ENCODE measurements at places on chromosomes 12 and 14. TPM values are rescaled to one million over a fixed set of nuclear protein-coding genes. Genes with fewer than 3 reads are reported as not detected.

GRCh38 chr14:92922883-92923743 lies at the start of gene CHGA:
TSS of gene CHGA (plus strand) at chr14:92923150. CDS start at chr14:92923360, 210 bp downstream.
- H3K36me3 ChIP-seq: peaks cover 8% of the 10 kb centered on the region
- no peak within 1 kb of the TSS for H3K27ac ChIP-seq
- H3K27me3 ChIP-seq: peaks cover 48% of the 10 kb centered on the region

- H3K4me1 ChIP-seq: peaks cover 57% of the 10 kb centered on the region
- DNase-seq: no peak
- H3K4me3 ChIP-seq: no peak overlapping the region
- no peaks in the 10 kb centered on the region for H3K36me3 ChIP-seq
Observed at GRCh38 chr14:68817506-68818212, 24.8 kb upstream of the ZFP36L1 start.

Gene RNASE3
- polyA plus RNA-seq: not detected

Gene LMO3
- not detected for polyA plus RNA-seq

DNA sequence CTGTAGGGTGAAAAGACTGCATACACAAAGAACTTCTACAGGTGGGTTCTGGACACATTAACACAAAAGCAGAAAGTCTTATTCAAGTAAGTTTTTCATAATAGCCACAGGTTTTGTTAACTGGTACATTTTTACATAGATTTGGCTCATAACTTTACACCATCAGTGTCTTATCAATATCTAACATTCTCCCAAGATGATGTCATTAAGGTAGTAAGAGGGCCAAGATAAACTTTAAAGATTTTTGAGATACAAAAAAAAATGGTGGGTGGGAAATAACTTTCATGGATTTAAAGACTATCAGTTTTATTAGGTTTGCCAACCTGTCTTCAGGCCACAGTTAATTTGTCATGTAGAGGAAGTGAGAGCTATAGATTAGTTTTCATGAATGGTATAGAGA lies 1.7 kb downstream of the SUPT16H start:
- H3K27me3 ChIP-seq: no peaks in the 10 kb centered on the region
- peak overlapping the region; percentile 70 for H3K27ac ChIP-seq
- H3K4me1 ChIP-seq: peaks cover 49% of the 10 kb centered on the region

DNA sequence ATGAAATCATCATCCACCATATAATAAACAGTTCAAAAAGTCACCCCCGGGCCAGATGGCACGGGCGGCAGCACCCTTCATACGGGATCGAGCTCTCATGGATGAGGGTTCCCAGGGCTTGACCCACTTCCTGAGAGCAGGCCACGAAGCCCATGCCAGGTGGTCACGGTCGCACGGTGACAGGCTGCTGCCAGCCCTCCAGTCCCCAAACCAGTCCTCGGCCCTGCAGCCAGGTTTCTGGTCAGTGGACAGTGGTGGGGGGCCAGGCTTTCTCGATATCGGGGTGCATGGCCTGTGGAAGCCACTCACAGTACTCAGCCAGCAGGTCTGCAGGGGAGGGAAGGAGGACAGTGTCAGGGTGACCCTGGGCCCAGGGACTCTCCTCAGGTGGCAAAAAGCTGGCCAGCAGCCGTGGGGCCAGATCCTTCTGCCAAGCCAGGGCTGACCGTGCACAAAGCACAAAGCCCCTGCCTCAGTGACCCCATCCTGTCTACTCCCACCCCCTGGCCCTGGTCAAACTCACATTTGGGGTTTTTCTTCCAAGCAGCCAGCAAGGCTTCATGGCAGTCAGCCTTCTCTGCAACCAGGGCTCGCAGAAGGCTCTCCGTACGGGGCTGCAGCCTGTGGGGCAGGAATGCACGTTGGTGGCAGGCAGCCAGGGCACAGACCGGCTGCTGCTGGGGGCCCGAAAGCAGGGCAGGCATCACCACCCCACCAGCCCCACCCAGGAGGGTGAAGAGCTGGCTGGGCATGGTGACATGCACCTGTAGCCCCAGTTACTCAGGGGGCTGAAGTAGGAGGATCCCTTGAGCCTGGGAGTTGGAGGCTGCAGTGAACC lies 33.3 kb upstream of the UBC start:
- H3K36me3 ChIP-seq: peaks cover 18% of the 10 kb centered on the region
- H3K27ac ChIP-seq: no peak overlapping the region
- no peaks in the 10 kb centered on the region for H3K4me1 ChIP-seq
- no peaks in the 10 kb centered on the region for H3K27me3 ChIP-seq
- DNase-seq: no peak

DNA sequence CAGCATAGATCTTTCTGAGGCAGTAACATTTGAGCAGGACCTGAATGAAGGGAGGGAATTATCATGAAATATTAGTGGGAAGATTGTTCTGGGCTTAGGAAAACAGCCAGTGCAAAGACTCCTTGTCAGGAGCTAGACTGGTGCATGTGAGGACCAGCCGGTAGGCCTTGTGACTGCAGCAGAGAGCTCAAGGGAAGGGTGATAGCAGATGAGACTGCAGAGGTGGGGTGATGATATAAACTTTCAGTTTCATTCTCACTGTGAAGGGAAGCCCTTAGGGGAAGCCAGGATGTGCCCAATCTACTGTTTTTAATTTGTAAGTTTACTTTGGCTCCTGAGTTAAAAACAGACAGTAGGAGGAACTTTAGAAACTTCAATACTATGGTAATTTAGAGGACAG lies 12.4 kb downstream of the IL22 start:
- no peaks in the 10 kb centered on the region for H3K36me3 ChIP-seq
- H3K4me1 ChIP-seq: peaks cover 34% of the 10 kb centered on the region
- peak overlapping the region; percentile 91 for H3K27ac ChIP-seq
- no peaks in the 10 kb centered on the region for H3K27me3 ChIP-seq

GRCh38 chr14:73723797-73724661 lies 9.8 kb upstream of the PNMA1 start:
- H3K36me3 ChIP-seq: peaks cover 11% of the 10 kb centered on the region
- peaks cover 16% of the 10 kb centered on the region for H3K4me1 ChIP-seq
- H3K27me3 ChIP-seq: no peaks in the 10 kb centered on the region
- no peak overlapping the region for H3K4me3 ChIP-seq
- no peak for DNase-seq

Gene PDZRN4
- polyA plus RNA-seq: not detected

GRCh38 chr12:52739963-52740362 lies 36.6 kb upstream of the KRT77 start:
- H3K36me3 ChIP-seq: no peaks in the 10 kb centered on the region
- H3K4me1 ChIP-seq: no peaks in the 10 kb centered on the region
- DNase-seq: no peak
- H3K27ac ChIP-seq: no peak overlapping the region
- H3K4me3 ChIP-seq: no peak overlapping the region

Gene KCNK13
- polyA plus RNA-seq: not detected

DNA sequence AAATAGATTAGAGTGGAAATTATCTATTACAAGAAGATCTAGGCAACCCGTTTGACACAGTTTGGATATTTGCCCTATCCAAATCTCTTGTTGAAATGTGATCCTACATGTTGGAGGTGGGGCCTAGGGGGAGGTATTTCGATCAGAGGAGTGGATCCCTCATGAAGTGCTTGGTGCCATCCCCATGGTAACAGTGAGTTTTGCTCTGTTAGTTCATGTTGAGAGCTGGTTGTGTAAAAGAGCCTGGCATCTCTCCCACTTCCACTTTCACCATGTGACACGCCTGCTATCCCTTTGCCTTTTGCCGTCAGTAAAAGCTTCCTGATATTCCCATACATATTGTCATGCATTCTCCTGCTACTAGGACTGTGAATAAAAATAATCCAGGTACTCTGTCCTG lies 66.4 kb upstream of the FLRT2 start:
- H3K36me3 ChIP-seq: no peaks in the 10 kb centered on the region
- DNase-seq: no peak
- H3K4me1 ChIP-seq: no peaks in the 10 kb centered on the region
- no peak overlapping the region for H3K4me3 ChIP-seq
- H3K27me3 ChIP-seq: no peaks in the 10 kb centered on the region
- H3K27ac ChIP-seq: no peak overlapping the region

DNA sequence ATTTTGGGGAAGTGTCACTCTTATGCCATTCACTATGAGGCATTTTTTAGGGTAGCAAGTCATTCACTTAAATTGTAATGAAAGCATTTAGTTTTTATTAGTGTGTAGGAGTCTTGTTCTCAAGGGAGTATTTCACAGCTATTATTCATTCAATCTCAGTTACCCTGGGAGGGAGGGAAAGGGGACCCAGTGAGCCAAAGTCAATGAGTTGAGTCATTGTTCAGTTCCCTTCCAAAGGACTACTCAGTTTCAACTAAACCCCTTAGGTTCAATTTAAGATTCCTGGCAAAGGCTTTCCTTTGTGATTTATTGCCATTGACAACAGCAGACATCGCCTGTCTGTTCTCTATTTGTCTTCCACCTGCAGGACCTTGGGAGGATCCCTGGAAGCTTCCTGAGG lies 29.3 kb upstream of the RASSF8 start:
- H3K4me1 ChIP-seq: peaks cover 4% of the 10 kb centered on the region
- peak overlapping the region; percentile 55 for H3K27ac ChIP-seq
- H3K27me3 ChIP-seq: peaks cover 6% of the 10 kb centered on the region
- no peak for DNase-seq

DNA sequence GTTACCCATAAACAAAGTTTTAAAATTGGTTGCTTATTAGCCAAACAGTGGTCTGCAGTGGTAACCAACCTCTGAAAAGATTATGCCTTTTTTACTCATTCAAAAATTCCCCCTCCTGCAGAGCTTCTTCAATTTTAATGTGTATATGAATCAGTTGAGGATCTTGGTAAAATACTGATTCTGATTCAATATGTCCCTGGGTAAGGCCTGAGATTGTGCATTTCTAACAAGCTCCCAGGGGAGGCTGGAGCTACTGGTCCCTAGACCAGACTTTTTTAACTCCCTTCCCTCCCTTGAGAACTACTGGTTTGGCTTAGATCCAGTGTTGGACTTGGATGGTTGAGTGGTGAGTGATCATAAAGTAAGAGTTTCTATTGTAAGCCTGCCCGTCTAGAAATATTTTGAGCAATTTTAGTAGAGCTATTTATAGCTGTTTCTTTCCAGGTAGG lies 90.2 kb downstream of the FUT8 start:
- DNase-seq: no peak
- peaks cover 36% of the 10 kb centered on the region for H3K4me1 ChIP-seq
- no peak overlapping the region for H3K4me3 ChIP-seq
- no peak overlapping the region for H3K27ac ChIP-seq
- H3K36me3 ChIP-seq: no peaks in the 10 kb centered on the region

DNA sequence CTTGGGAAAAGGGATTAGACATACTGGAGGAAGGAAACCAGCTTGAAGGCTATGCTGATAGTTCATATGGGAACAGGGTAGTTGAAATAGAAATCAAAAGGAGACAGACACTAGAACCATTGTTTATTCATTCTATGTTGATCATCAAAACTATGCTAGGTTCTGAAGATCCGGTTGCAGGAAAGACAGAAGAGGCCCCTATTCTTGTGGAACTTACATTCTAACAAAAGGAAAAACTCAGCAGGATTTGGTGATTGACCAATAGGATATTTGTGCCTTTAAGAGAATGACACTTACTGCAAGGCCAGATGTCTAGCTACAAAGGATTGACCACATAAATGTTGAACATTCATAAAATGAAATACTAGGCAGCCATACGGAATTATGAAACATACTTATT lies 179.2 kb downstream of the AKAP6 start:
- H3K4me1 ChIP-seq: no peaks in the 10 kb centered on the region
- no peak overlapping the region for H3K4me3 ChIP-seq
- no peak overlapping the region for H3K27ac ChIP-seq
- peaks cover 6% of the 10 kb centered on the region for H3K36me3 ChIP-seq
- DNase-seq: no peak
- no peaks in the 10 kb centered on the region for H3K27me3 ChIP-seq

Gene CCDC88C
- 35.0 TPM for polyA plus RNA-seq

Gene TNS2
- 0.91 TPM for polyA plus RNA-seq

GRCh38 chr14:72594099-72594901 lies 299.6 kb downstream of the DPF3 start:
- H3K27me3 ChIP-seq: no peaks in the 10 kb centered on the region
- H3K4me1 ChIP-seq: peaks cover 67% of the 10 kb centered on the region
- no peak for DNase-seq
- H3K36me3 ChIP-seq: no peaks in the 10 kb centered on the region
- no peak overlapping the region for H3K27ac ChIP-seq

GRCh38 chr12:76883811-76884210 lies 5.0 kb upstream of the CSRP2 start:
- H3K27ac ChIP-seq: no peak overlapping the region
- peaks cover 7% of the 10 kb centered on the region for H3K4me1 ChIP-seq
- H3K4me3 ChIP-seq: no peak overlapping the region
- peaks cover 15% of the 10 kb centered on the region for H3K27me3 ChIP-seq
- no peaks in the 10 kb centered on the region for H3K36me3 ChIP-seq

Gene TAS2R7
- polyA plus RNA-seq: not detected

Gene ANKRD33
- not detected for polyA plus RNA-seq

GRCh38 chr12:90151491-90152015 lies 442.9 kb upstream of the ATP2B1 start:
- no peak overlapping the region for H3K4me3 ChIP-seq
- H3K36me3 ChIP-seq: no peaks in the 10 kb centered on the region
- H3K4me1 ChIP-seq: no peaks in the 10 kb centered on the region
- no peak overlapping the region for H3K27ac ChIP-seq

- H3K27me3 ChIP-seq: no peaks in the 10 kb centered on the region
- no peak for DNase-seq
- H3K4me3 ChIP-seq: no peak overlapping the region
- peaks cover 14% of the 10 kb centered on the region for H3K4me1 ChIP-seq
Observed at GRCh38 chr12:3055026-3055703, 22.0 kb upstream of the TSPAN9 start.

Gene BIN2
- polyA plus RNA-seq: 140 TPM

- H3K27ac ChIP-seq: no peak overlapping the region
- no peaks in the 10 kb centered on the region for H3K36me3 ChIP-seq
- DNase-seq: peak; percentile 21
- H3K4me1 ChIP-seq: peaks cover 5% of the 10 kb centered on the region
Observed at GRCh38 chr12:3034067-3034750, 43.0 kb upstream of the TSPAN9 start.

- no peak overlapping the region for H3K27ac ChIP-seq
- no peak overlapping the region for H3K4me3 ChIP-seq
- H3K4me1 ChIP-seq: peaks cover 46% of the 10 kb centered on the region
- DNase-seq: no peak
- no peaks in the 10 kb centered on the region for H3K27me3 ChIP-seq
Observed at GRCh38 chr12:116196226-116196625, 81.3 kb downstream of the MED13L start.

- H3K27ac ChIP-seq: no peak overlapping the region
- H3K4me3 ChIP-seq: no peak overlapping the region
- no peaks in the 10 kb centered on the region for H3K36me3 ChIP-seq
- no peak for DNase-seq
- H3K27me3 ChIP-seq: no peaks in the 10 kb centered on the region
Observed at GRCh38 chr14:54918427-54918826, 15.8 kb upstream of the GCH1 start.

DNA sequence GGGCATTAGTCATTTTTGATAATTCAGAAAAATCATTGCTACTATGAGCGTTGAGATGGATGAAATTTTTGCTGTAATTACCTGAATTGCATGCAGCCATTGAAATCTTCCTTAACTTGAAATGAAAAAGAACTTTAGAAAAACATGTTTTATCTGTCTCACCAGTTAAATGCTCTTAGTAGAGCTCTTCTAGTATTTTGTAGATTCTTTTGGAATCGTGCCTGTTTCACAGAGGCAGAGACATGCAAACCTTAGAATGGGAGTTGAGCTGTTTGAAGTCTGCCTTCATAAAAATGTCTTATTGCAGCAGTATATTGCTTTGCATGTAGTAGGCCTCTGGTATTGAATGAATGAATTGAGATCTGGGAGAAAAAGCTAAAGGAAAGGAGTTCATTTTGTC lies 4.2 kb downstream of the PEX5 start:
- no peak overlapping the region for H3K4me3 ChIP-seq
- H3K36me3 ChIP-seq: peaks cover 5% of the 10 kb centered on the region
- no peak overlapping the region for H3K27ac ChIP-seq

GRCh38 chr12:92516277-92516600 lies 186.6 kb upstream of the PLEKHG7 start:
- no peaks in the 10 kb centered on the region for H3K27me3 ChIP-seq
- H3K27ac ChIP-seq: peak overlapping the region; percentile 36
- DNase-seq: no peak
- H3K4me1 ChIP-seq: peaks cover 41% of the 10 kb centered on the region
